ENCODE measurements at places on chromosomes 5 and 9. TPM values are rescaled to one million over a fixed set of nuclear protein-coding genes. Genes with fewer than 3 reads are reported as not detected.

ADGRD2 gene
- total RNA-seq = not detected

DRD1 gene
- under 0.01 TPM for total RNA-seq

HAVCR2 gene
- total RNA-seq = 2.2 TPM

FCN1 gene
- not detected for total RNA-seq

CCL21 gene
- not detected for total RNA-seq

LVRN gene
- 0.44 TPM for total RNA-seq

PKD2L2 gene
- not detected for total RNA-seq

CER1 gene
- not detected for total RNA-seq

GABBR2 gene
- 1.3 TPM for total RNA-seq

CEP72 gene
- 3.6 TPM for total RNA-seq

FSTL4 gene
- total RNA-seq = 0.17 TPM
